ENCODE measurements at places on chromosomes 1 and 21.

DNA sequence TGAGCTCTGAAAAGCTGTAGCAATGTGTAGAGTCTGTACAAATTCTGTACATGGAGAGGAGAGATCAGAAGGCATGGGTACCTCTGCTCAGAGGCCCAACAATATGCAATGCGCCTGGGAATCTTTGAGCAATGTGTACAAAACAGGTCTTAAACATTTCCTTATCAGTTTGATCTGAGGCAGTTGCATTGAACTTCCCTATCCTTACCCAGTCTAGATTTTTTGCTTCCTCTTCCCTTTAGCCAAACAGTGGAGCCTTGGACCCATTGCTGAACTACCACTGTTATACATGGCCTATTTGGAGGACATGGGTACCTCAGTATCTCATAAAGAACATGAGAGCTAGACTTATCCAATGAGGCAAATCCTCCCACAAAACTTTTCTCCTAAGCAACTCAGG, 12.6 kb upstream of the MNDA start:
- DNase-seq = no peak

DNA sequence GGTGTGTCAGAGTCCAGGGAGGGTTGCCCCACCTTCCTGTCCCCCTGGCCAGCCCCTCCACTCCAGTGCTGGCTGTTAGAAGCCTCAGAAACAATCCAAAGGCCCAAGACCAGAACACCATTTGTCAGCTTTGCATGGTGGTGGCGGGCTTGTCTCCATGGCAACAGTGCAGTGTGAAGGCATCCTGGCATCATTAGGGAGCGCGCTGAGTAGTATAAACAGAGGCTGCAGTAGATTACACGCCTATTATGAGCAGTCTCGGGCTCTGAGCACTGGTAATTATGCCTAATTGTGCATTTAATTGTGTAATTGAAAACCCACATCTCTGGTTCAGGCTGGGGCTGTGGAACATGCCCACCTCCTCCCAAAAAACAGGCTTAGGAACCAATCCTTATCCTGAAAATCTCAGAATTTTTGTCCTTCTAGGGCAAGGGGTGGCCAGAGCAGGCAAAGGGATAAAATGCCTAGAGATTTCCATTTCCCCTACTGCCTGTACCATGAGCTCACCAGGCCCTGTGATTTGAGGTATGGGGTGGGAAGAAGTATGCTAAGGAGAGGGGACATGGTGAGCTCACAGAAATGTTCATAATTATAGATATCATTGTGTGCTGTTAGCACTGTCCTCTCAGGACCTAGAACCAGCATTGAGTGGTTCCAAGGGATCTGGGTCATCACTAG, 11.7 kb downstream of the NKAIN1 start:
- DNase-seq = no peak

DNA sequence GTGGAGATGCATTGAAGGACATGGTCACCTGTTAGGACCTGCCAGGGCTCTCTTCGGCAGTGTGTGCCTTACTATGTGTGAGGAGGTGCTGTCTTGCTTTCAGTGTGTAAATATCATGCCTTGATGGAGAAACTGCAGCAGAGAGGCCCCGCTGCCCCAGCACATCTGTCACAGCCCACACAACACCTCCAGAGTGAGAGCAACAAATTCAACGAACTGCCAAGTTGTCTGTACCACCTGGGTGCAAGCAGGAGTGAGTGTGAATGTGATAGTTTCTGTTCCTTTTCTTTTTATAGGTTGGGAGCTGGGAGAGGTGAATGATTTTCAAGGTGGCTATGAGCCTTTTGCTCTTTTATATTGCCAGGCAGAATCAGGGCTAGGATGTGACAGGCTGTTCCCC, 114.6 kb upstream of the KIAA0040 start:
- DNase-seq = no peak

DNA sequence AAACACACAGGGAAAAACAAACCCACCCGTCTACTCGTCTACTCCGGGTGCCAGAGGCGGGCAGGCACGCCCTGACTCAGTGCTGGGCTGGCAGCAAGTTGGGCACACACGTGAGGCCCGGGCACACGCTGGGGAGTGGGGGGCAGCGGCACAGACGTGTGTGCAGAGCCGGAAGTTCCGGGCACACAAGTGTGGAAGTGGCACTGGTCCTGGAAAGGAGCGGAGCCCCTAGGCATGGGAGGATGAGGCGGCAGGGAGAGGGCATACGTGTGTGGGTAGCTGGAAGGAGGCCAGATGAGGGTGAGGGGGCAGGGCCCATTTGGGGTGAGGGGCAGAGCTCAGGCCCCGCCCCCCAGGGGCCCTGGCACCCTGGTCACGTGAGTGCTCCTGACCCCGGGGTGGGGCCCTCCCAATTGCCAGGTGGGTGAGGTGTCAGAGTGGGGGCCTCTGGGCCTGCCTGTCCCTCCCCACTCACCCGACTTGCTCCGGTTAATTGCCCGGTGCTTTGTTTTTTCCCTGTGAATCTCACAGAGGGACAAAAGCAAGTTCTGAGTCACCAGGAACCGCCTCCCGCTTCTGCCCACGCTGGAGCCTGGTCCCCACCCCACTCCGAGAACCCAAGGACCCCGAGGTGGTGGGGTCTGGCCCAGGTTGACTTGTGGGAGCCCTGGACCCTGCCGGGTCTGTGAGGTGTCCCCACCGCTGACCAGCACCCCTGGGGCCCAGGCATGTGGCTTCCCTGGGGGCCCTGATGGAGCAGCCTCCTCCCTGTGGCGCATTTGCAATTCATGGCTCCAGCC, 104.8 kb upstream of the CASZ1 start:
- no peak for DNase-seq

All from smooth muscle cell of the brain vasculature (primary cell).